ENCODE measurements at places on chromosomes 2 and 18. TPM values are rescaled to one million over a fixed set of nuclear protein-coding genes. Genes with fewer than 3 reads are reported as not detected.

Gene RUFY4
- polyA plus RNA-seq, result not detected

Gene SCG2
- polyA plus RNA-seq, result not detected

Gene C2orf81
- polyA plus RNA-seq, result 1.5 TPM

Gene SPATA3
- not detected for polyA plus RNA-seq

Gene SFTPB
- not detected for polyA plus RNA-seq

Gene CFAP221
- not detected for polyA plus RNA-seq

All from CD4-positive, alpha-beta memory T cell (primary cell).